Cerebellar nuclear complex (tissue), 1 donor: ENCODE measurements at places on chromosomes 11 and 22.

GRCh38 chr22:23053912-23054530, 16.3 kb upstream of the GNAZ start:
- DNase-seq: no peak

DNA sequence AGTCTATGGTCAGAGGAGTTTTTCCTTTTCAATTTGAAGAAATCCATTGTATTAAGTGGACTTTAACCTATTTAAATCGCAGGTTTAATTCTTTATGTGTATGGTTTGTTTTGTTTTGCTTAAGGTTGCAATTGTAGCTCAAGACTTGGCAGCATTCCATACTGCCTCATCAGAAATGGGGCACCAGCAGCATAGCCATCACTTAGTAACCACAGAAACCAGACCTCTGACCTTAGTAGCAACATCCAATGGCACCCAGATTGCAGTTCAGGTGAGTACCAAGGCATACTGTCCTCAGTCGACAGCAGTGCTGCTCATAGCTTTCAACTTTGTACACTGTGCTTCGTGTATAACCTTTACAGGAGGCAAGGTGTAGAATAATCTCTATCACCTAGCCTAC, 48.4 kb upstream of the WEE1 start:
- no peak for DNase-seq

DNA sequence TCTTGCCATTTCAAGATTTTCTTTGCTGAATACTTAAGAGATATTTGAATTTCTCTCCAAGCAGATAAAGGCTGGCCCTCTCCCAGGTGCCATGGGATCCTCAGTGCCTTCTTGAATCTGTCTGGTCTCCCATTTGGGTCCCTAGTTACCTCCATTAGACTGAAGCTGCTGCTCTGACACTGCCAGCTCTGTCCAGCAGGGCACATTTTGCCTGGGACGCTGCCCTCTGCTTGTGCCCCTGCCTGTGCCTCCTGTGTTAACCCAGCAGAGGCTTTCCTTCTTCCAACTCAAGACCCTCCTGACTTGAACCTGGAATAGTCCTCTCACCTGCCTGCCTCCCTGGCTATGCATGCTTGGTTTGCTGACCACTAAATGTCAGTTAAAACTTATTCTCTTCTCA, 406.3 kb downstream of the BUD13 start:
- DNase-seq: no peak

- DNase-seq: no peak
Measured at GRCh38 chr11:119832202-119832935, 103.4 kb upstream of the NECTIN1 start.

DNA sequence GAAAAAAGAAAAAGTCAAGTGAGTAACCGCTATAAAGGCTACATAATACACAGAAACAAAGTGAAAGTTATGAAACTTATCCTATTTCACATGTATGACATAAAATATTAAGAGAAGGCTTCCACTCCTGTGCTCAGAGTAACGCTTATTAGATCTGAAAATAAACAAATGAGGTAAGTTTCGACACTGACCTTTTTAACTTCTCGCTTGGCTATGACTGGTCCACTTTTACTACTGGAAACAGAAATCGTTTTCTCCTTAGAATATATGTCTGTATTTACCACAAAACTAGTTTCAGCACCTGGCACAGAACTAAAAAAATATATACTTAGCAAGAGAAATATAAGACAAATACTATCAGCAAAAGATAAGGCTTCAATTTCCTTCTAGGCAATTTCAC, 16.4 kb downstream of the FNBP4 start:
- no peak for DNase-seq
